ENCODE measurements at places on chromosomes 5 and 9. TPM values are rescaled to one million over a fixed set of nuclear protein-coding genes. Genes with fewer than 3 reads are reported as not detected.

DNA sequence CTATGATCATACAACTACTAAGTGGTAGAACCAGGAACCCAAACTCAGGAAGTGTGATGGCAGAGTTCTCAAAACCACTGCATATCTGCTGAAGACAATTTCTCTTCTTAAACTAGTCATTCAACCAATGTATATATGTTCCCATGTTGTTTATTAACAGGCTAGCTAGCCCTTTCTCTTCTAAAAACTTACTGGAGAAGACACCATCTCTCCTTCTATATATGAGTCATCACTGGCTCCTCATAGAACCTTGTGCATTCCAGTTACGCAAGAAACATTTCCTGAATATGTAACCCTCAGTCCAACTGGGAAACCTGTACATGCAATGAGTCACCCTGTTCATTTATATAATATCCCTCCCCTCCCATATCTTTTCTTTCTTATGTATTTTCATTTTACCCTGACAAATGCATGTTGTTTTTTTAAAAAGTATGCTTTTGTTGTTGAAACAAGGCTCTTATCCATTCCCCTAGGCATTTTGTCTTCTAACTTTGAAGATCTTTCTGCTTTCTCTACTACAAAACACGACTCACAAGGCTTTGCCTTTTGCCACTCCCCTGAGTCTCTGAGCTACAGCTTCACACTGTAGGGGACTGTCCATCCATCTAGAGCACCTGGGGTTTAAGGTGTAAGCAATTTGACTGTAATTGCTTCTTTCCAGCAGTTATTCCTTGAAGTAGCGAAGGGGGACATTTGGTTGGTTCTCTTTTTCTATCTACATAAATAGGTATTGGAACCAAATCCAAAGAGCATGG, 119.5 kb downstream of the ANXA1 start:
- DNase-seq: no peak

GRCh38 chr5:75023368-75024159, 28.8 kb downstream of the GCNT4 start:
- DNase-seq: no peak

- DNase-seq: peak; percentile 30
These were observed 754 bp downstream of the ZFR start for GRCh38 chr5:32443541-32444430.

- DNase-seq: no peak
These were observed 217.8 kb upstream of the TLE4 start for GRCh38 chr9:79353856-79354520.

DNA sequence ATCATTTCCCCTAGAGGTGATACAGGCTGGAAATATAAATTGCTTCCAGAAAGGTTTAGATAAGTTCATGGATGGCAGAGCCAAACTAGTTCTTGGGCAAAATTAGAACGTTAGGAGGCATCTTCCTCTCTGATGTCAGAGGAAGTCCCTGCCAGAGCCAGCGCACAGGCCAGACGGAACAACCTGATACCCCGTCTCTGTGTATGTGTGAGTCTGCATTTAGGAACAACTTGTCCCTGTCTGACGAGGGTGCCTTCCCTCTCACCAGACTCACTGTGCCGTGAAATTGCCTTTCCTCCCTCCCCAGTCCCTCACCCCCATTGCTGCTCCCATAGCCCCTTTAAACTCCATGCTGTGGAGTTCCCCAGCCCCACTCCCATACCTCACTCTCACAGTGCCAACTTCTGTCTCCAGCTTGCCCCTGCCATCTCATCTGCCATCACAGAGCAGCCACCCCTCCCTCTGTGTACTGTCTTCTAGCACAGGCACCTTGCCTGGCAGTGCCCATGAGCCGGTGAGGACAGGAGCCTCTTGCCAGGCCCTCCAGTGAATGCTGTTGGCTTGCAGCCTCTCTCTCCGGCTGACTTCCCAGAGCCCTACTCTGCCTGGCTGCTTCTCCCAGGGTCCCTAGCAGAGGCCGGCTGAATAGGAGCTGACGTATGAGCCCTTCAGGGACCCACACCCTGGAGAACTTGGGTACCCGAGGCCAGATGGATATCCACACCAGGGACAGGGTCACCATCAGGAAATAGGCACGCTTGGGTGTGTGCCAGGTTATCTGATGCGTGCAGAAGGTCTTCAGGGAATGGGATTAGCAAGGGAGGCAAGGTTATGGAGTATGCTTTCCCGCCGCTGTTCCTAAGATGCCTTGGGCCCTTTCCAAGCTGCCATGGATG, 26.7 kb downstream of the UNC5A start:
- DNase-seq: no peak

DNA sequence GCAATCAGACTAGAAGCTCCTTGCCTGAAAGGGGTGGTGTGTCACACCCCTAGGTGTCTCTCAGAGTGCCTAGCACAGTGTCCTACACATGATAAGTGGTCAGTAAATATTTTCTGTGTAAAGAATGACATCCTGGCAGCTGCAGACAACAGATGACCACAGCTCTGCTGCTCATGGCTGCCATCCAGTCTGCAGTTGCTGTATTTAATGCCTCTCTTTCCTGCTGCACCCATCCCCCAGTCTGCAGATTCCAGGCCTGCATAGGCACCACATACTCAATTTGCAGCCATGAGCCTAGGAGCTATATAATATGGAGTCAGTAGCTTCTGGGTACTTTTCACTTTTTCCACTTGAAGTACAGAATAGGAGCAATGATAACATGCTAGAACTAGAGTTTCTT, 94.9 kb upstream of the NR4A3 start:
- no peak for DNase-seq

- no peak for DNase-seq
These were observed 26.0 kb upstream of the SYK start for GRCh38 chr9:90775657-90776056.

DNA sequence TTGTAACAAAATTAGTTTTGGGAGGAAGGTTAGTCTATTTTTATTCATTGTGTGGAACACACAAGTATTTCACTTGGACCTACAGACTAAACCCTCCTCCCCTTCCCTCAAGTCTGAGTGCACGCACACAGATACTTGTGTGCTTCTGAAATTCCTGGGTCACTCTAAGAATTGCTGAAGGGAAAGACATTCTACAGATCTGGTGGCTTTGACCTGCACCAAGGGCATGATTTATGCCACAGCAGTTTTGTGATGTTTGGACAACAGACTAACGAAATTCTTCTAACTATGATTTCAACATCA, 150.5 kb downstream of the ARL15 start:
- no peak for DNase-seq

DNA sequence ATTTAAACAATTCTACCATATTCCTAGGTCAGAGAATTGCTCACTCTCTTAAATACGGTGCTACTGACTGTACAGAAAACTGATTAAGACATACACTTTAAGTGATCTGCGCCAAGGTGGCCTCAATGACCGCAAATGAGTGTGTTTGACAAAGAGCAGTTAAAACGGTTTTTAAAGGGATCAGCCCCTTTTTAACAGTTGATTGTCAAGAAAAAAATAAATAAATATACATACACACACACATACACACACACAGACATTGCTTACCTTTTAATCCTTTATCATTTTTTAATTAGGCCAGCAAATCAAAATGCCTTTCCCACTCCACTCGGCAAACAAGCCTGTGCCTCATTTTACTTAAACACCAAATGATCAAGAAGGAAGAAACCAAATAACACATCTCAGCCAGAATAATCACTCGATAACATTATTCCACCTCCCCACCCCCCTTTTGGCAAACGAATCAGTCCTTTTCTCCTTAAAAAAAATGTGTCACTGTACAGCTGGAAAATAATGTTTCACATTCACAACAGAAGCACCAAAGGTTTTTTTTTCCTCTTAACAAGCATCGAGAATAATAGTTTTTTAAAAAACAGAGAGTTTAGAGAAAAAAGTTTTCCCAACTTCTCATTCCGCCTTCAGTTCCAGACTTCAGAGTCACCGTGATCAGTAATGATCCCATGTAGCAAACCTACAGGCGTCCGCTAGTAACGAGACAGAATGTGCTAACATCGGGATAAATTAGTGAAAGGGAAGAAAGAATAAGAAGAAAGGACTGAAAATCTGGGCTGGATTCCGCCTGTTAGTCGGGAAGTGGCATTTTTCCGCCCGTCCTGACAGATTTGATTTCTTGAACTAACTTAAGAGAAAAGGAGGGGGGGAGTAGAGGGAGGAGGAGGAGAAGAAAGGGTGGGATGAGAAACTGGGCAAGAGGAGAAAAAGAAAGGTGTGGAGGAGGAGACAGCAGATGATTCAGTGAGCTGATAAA, at the start of gene ZNF608:
Gene ZNF608, minus strand, starts transcription at position 712 of the 988 bp plus-strand sequence. CDS start 1,650 bp downstream, outside the sequence.
- no peak for DNase-seq

Gene CNTFR
- 67.1 TPM for total RNA-seq

Gene SLC4A9
- 0.19 TPM for total RNA-seq

Gene PCBD2
- 10.3 TPM for total RNA-seq

Gene SLIT3
- total RNA-seq: 81.2 TPM

Gene ANGPTL2
- total RNA-seq: 177 TPM

Gene C1QTNF3
- 3.3 TPM for total RNA-seq

Gene FCN2
- not detected for total RNA-seq

Gene NR5A1
- total RNA-seq: not detected

All from omental fat pad (tissue), 4 donors.